ENCODE measurements at places on chromosomes 1 and 21.

GRCh38 chr1:180586671-180587155 lies 27.9 kb downstream of the OVAAL start:
- no peak for DNase-seq

DNA sequence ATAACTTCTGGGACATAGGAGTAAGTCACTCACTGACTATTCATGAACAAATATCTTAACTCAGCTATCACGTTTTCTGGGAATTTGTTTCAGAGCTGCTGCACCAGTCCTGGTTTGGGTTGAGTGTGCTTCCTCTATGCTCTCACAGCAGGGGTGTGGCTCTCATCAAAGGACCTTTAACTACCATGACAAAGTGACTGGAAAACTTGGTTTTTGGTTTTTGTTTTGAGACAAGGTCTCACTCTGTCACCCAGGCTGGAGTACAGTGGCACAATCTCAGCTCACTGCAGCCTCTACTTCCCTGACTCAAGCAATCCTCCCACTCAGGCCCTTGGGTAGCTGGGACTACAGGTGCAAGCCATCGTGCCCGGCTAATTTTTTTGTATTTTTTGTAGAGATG lies 4.1 kb downstream of the ILDR2 start:
- no peak for DNase-seq

- no peak for DNase-seq
These were observed 13.0 kb downstream of the ATP1A1 start for GRCh38 chr1:116386042-116386441.

DNA sequence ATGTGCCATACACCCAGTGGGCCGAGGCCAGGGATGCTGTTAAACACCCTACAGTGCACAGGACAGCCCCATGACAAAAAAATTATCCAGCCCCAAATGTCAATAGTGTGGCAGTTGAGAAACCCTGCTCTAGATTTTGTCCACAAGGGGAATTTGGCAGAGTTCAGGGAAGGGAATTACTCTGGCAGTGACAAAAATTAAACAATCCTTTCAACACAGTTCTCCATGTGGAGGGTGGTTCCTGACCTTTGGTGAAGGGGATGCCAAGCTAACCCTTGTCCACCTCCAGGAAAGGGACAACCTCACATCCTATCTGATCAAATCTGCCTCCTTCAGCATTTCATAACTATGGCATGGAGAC lies 28.4 kb upstream of the CD84 start:
- no peak for DNase-seq

GRCh38 chr1:26838474-26839338 lies 12.2 kb downstream of the ZDHHC18 start:
- peak; percentile 48 for DNase-seq
